ENCODE measurements at places on chromosomes 3 and 15.

- DNase-seq: no peak
Observed at GRCh38 chr15:98043160-98044014, 82.9 kb downstream of the ARRDC4 start.

DNA sequence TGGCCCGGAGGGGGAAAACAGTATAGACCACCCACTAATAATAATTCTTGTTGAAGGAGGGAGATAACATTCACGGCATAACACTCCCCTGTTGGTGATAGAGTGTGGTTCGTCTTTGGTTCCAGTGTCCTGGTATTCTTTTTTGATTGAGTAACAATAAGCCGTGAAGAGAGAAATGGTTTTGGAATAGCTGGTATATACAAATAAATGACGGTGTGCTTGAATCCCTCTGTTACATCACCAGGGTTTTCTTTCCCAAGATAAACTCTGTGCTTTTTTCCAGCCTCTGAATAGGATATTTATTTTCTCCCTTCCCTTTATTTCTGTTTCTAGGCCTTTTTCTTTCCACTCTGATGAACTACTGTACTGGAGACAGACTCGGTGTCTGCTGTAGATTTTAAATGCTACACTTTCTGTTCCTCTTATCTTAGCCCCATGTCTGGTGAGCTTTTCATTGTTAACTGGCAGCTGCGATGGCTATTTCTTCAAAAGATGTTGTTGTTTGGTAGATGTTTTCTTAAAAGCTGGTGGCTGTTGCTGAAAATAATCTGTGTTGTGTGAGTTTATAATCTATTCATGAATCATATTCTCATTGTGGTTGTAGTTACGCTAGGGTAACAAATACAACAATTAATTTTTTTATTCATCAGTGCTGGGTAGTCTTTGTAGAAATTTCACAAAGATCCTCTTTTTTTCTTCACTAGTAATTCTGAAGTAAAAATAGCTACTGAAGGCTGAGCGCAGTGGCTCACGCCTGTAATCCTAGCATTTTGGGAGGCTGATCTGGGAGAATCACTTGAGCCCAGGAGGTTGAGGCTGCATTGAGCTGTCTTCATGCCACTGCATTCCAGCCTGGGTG, 15.5 kb upstream of the SCAANT1 start:
- no peak for DNase-seq

DNA sequence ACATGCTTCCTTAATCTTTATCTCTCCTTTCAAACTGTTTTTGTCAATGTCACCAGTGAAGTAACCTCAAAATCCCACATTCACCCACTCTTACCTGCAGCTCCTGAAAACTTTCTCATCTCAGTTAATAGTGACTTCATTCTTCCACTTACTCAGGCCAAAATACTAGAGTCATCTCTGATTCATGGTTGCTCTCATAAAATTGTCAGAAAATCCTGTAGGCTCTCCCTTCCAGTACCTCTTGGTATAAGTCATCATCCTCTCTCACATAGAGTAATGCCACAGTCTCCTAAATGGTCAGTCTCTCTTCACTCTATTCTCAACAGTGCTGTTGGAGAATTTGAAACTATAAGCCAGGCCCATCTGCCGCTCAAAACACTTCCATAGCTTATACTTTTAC, 34.9 kb upstream of the POU1F1 start:
- DNase-seq: no peak

DNA sequence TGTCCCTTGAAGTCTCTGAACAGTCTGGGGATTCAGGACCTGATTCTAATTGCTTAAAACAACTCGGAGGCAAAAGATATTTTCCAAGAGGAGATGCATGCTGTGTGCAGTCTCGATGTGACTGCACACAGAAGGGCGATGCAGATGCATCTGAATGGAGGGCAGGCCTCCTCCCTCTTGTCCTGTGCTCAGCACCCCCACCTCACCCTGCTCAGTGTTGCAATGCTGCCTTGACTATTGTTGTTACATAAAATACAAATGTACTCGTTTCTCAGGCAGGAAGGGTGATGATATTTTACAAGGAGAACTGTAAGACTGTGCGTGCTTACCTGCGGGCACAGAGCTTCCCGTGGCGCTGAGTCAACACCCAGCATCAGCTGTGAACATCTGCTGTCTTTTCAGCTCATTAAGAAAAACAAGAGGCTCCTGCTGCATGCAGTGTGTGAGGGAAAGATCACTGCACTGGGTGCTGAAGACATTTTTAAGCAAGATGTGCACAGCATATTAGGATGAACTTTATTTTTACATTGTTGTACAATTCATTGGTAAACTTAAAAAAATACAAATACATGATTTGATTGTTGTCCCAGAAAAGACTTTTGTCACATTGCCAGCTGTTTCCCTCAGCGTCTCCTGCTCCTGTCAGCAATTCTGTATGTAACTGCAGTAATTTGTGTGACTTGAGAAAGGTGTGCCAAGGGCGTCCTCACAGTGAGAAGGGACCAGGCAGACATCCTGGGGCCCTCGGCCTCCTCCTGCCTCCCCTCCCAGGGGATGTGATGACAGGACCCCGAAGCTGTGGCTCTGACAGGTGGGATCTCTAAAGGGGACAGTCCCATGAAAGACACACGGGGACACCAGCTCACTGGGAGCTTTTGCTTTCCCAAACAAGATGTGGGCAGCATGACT, 56.3 kb upstream of the RPL32 start:
- DNase-seq: no peak

- no peak for DNase-seq
Observed at GRCh38 chr3:122969585-122970469, 57.7 kb downstream of the SEMA5B start.

All from renal cortex interstitium (tissue), 15 donors.